ENCODE measurements at places on chromosomes 3 and 15. TPM values are rescaled to one million over a fixed set of nuclear protein-coding genes. Genes with fewer than 3 reads are reported as not detected.

LSG1 gene
- 33.3 TPM for total RNA-seq

CNOT10 gene
- total RNA-seq, result 47.7 TPM

GP5 gene
- 0.10 TPM for total RNA-seq

ZKSCAN7 gene
- total RNA-seq, result 7.4 TPM

GOLGA8T gene
- total RNA-seq, result 0.94 TPM

HTR3E gene
- not detected for total RNA-seq

THRB gene
- total RNA-seq, result 4.6 TPM

SLC22A13 gene
- total RNA-seq, result 1.2 TPM

CAMP gene
- not detected for total RNA-seq

DNA sequence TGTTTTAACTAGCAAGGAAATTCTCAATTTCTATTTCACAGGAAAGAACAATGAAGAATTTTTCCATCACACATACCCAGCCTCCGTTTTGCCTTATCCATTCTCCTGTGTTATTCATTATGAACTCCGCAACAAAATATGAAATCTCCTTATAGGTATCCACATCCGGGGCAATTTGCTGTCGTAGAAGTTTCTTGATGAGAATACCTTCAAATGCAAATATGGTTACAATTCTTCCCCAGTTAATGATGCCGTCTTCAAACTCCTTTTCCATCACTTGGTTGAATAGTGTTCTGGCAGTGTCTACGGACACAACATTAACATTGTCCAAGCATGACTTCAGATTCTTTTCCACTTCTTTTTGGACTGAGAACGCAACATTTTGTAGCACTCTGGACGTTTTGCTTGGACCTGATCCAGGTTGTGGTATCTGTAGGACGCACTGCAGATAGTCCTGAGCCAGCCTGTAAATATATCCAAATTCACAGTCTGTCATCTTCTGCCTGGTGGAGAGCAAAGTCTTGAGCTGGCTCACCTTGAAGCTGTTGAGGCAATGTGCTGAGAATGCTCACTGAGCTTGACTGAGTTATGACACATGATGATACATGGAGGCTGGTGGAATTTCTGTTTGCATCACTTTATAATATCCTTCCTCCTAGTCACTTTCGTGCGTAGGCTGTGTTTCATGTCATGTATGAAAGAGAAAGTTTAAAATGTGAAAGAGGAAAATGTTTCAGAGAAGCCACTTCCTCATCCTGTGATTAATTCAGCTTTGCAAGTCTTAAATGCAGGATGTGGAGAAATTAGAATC lies at the start of gene BCL2A1:
TSS of gene BCL2A1 (minus strand) at position 573 of the 811 bp plus-strand sequence. CDS start at position 496, 77 bp downstream.
- peaks cover 10% of the 10 kb centered on the region for H3K27me3 ChIP-seq
- H3K36me3 ChIP-seq, result no peaks in the 10 kb centered on the region
- DNase-seq, result no peak
- H3K4me3 ChIP-seq, result no peak within 1 kb of the TSS
- no peak within 1 kb of the TSS for H3K27ac ChIP-seq
- H3K4me1 ChIP-seq, result peaks cover 5% of the 10 kb centered on the region

GRCh38 chr15:63079947-63080626 lies 37.5 kb downstream of the TPM1 start:
- no peaks in the 10 kb centered on the region for H3K27me3 ChIP-seq
- peaks cover 17% of the 10 kb centered on the region for H3K4me1 ChIP-seq
- DNase-seq, result peak; percentile 38
- H3K27ac ChIP-seq, result no peak overlapping the region
- H3K4me3 ChIP-seq, result no peak overlapping the region

GRCh38 chr3:72523429-72524151 lies 324.7 kb downstream of the SHQ1 start:
- DNase-seq, result no peak
- H3K4me1 ChIP-seq, result peaks cover 20% of the 10 kb centered on the region
- H3K36me3 ChIP-seq, result no peaks in the 10 kb centered on the region
- no peak overlapping the region for H3K27ac ChIP-seq
- no peak overlapping the region for H3K4me3 ChIP-seq

DNA sequence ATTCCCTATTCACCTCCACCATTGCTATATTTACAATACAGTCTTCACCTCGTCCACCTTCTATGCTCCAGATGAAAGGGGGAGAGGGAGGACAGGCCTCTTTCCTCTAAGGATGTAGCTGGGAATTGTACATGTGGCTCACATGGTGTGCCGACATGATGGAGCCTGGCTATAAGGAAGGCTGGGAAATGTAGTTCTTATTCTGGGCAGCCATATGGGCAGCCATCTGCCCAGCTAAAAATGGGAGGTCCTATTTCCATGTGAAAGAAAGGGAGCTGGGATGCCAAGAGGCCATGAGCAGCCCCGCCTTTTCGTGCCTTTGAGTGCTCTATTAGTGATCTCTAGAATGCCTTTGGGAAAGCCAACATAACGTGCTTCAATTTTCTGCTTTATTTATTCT lies 27.1 kb upstream of the MGLL start:
- no peak overlapping the region for H3K27ac ChIP-seq
- peaks cover 2% of the 10 kb centered on the region for H3K27me3 ChIP-seq
- H3K36me3 ChIP-seq, result no peaks in the 10 kb centered on the region
- H3K4me3 ChIP-seq, result no peak overlapping the region

DNA sequence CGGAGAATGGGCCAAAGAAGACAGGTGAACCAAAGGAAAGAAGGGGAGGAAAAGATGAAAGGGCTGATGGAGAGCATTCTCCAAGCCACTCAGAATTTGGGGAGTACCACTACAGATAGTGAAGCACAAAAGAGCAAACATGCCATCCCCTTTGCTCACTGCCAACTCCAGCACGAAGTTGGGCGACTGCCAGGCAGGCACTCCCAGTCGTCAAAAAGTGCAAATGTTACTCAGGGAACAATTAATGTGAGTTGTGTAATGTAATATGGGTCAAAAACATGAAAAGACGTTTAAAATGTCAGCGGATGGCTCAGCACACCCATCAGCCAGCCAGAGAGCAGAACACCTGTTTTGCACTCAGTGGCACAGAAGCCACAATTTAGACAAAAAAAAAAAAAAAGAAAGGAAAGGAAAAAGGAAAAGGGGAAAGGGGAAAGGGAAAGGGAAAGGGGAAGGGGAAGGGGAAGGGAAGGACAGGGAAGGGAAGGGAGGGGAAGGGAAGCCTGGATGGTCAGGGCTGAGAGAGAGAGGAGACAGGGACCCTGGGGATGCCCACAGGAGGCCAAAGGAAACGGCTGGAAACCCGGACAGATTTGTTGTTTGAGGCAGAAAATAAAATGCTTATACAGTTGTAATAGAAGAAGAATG lies 82.7 kb downstream of the COL8A1 start:
- no peak for DNase-seq
- peaks cover 79% of the 10 kb centered on the region for H3K4me1 ChIP-seq
- H3K27ac ChIP-seq, result peak overlapping the region; percentile 87
- no peaks in the 10 kb centered on the region for H3K27me3 ChIP-seq
- no peak overlapping the region for H3K4me3 ChIP-seq

- no peak overlapping the region for H3K27ac ChIP-seq
- no peak for DNase-seq
- no peaks in the 10 kb centered on the region for H3K36me3 ChIP-seq
- H3K4me3 ChIP-seq, result no peak overlapping the region
- no peaks in the 10 kb centered on the region for H3K27me3 ChIP-seq
Observed at GRCh38 chr15:92044203-92044909, 190.8 kb downstream of the SLCO3A1 start.

- H3K36me3 ChIP-seq, result peaks cover 43% of the 10 kb centered on the region
- H3K4me3 ChIP-seq, result no peak overlapping the region
- no peaks in the 10 kb centered on the region for H3K27me3 ChIP-seq
- DNase-seq, result no peak
- H3K4me1 ChIP-seq, result peaks cover 25% of the 10 kb centered on the region
Observed at GRCh38 chr3:99851955-99852354, 34.3 kb downstream of the CMSS1 start.

DNA sequence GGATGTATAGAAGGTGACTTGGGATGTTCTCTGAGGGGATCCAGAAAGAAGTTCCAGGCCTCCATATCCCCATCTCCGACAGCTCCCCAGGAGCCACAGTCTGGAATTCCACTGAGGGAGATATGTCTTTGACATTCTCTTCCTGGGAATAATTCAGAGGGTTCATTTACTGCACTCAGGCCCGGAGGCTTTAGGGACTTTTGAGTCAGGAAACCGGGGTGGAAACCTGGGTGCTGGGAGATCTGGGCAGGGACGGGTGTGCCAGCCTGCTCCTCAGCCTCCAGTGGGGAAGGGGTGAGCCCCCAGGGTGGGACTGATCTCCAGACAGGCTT lies 147.7 kb downstream of the SMAD6 start:
- H3K4me3 ChIP-seq, result no peak overlapping the region
- no peaks in the 10 kb centered on the region for H3K27me3 ChIP-seq
- H3K36me3 ChIP-seq, result no peaks in the 10 kb centered on the region
- H3K4me1 ChIP-seq, result peaks cover 40% of the 10 kb centered on the region
- H3K27ac ChIP-seq, result no peak overlapping the region
- no peak for DNase-seq

DNA sequence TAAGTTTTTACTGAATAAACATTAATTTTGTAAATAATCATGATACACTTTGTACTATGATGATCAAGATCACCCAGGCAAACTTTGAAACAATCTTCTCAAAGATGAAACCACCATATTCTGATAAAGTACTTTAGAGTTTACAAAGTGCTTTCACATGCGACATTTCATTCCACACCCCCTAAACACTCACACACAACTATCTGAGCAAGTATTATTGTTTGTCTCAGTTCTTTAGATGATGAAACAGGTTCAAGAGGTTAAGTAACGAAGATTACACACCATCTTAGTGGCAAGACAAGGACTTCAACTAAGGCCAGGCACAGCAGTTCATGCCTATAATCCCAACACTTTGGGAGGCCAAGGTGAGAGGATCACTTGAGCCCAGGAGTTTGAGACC lies 37.6 kb downstream of the ZNF148 start:
- H3K27me3 ChIP-seq, result no peaks in the 10 kb centered on the region
- H3K4me3 ChIP-seq, result no peak overlapping the region
- no peak for DNase-seq

DNA sequence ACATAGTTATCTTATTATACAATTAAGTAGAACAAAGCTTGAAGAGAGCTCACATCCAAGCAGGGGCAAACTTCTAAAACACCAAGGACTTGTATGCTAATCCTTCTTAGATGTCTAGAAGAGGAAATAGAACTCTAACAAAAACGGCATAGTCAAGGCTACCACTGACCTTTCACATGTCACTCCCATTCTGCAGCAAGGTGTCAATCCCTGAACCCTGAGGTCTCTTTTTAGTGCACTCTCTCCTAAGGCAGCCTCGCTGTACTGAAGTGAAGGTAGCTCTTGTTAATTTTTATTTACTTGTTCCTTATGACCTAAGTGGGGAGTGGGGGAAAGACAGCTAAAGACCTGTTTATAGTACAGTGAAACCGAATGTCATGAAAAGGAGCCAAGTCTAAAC lies 506.5 kb downstream of the FOXP1 start:
- H3K36me3 ChIP-seq, result peaks cover 4% of the 10 kb centered on the region
- H3K4me3 ChIP-seq, result no peak overlapping the region
- DNase-seq, result no peak
- no peaks in the 10 kb centered on the region for H3K27me3 ChIP-seq
- H3K4me1 ChIP-seq, result peaks cover 30% of the 10 kb centered on the region

Data from osteocyte (in vitro differentiated cells).